IMR-90 (cell line): ENCODE measurements at places on chromosomes 13 and 19.

DNA sequence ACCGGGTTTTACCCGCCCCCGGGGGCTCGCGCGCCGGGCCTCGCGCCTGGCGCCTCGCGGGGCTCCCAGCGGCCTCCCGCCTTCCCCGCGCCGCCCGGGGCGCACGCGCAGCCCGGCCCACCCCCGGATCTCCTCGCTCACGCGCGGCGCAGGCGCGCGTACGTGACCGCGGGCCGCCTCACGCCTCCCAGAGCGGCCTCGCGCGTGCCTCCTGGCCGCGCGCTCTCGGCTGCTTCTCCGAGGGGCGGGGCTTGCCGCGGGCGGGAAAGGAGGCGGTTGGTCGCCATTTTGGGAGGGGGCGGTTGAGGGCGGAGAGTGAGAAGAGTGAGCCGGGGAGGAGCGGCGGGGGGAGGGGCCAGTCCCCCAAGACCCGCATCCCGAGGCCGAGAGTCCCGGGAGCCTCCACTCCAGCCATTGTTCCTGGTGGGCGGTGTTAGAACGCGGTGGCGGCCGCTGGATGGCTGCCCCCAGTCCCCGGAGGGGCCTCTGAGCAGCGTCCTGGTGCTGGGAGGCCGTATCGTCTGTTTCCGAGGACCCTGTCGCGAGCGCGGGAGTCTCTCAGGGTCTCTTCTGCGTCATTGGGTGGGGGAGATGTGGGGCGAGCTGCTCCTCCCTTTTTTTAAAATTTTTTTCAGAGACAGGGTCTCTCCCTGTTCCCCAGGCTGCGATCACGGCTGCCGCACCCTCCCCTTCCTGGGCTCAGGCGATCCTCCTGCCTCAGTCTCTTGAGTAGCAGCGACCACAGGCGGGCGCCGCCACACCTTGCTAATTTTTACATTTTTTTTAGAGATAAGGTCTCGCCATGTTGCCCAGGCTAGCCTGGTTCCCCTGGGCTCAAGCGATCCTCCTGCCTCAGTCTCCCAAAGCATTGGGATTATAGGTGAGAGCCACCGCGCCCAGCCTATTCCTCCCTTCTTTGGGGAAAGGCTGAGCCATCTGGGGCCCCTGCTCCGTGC is at the start of gene ZNF541:
Gene ZNF541 (minus strand): TSS at position 78 of the 956 bp plus-strand sequence. CDS start 17,292 bp downstream, outside the sequence.
- DNase-seq, result peak; percentile 12

DNA sequence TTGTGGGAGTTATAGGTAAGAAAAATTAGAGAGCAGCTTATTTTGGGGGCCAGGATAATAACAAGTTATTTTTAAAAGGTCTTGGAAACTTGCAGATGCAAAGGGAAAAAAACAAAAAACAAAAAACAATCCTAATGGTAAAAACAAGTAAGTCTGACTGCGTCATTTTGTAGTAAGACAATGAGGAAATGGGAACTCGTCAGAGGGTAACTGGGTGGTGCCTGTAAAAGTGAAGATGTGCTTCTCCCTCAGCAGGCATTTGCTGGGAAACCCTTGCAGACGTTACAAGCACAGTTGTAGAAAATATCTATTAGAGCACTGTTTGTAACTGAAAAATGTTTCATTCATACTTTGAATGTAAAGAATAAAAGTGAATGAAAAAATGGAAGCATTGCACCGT is 2.2 kb upstream of the TNFSF13B start:
- no peak for DNase-seq

DNA sequence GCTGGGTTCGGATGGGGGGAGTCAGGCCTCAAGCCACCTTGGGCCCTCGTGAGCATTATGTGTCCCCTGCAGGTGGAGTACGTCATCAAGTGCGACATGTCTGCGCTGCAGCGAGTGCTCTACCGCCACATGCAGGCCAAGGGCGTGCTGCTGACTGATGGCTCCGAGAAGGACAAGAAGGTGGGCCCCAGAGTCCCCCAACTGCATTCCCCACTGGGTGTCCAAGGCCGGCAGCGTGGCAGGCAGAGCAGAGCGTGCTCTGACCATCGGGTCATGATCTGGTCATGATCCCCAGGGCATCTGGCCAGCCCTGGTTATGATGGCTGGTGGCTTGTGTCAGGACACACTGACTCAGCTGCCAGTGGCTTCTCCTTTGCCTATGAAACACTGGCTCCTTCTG is 63.4 kb downstream of the SMARCA4 start:
- DNase-seq, result no peak

DNA sequence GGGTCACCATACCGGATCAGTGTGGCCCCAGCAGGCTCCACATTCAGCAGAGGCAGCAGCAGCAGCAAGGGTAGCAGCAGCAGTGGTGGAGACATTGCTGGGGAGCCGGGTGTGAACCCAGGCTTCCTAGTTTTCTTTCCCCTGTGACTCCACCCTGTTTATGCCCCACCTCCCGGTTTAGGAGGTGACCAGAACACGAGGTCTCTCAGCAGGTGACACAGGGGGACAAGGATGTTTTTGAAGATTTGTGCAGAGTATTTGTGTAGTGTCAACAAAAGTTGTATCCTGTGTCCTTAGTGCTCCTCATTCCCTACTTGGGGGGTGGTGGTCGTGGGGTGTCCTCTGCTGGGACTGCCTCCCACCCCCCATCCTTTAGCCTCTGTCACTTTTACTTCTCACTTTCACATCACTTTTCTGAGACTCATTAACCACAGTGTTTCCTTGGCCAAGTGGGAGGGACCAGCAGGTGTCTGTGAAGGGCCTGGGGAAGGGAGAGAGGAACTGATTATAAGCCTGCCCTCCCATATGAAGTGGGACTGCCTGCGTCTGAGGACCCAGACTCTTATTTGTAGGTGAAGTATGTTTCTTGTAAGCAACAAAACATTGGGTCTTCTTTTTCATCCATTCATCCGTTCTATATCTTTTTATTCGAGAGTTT is 15.6 kb upstream of the KCNC3 start:
- no peak for DNase-seq

DNA sequence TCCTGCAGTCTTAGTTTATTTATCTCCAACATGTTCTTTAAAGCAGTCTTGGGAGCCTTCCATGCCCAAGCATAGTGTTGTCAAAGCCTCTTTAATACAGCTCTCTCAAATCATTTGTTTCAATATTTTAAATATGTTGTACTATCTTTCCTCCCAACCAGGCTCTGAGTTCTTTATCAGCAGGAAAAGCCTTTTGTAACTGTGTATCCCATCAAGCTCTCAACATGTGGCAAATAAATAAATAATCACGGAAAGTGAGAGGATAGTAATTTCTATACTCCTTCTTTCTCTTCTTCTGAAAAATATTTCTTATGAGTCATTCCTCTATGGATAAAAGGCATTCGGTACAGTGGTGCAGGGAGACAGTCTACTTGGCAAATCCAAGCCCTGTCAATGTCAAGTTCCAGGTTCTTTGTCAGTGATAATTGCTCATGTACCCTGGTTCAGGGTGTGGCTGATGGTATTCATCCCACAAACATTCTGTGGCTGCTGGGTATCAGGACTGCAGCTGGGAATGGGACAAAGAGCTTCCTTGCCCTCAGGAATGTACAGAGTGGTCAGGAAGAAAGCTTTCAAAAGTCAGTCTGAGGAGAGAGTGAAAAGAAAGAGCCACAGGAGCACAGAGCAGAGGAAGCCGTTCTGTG is 384.3 kb downstream of the EFNB2 start:
- DNase-seq, result peak; percentile 84

GRCh38 chr13:24301434-24301833 is 7.9 kb upstream of the C1QTNF9 start:
- DNase-seq, result no peak

DNA sequence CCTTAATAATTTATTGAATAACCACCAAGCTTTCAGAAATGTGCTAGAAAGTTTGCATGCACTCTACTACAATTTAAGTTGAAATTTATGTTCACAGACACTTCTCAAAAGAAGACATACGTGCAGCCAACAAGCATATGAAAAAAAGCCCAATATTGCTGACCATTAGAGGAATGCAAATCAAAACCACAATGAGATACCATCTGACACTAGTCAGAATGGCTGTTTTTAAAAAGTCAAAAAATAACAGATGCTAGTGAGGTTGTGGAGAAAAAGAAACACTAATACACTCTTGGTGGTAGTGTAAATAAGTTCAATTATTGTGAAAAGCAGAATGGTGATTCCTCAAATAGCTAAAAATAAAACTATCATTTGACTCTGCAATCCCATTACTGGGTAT is 308.8 kb upstream of the PCDH9 start:
- peak; percentile 1 for DNase-seq

GRCh38 chr19:29561601-29562000 is 35.8 kb downstream of the VSTM2B start:
- no peak for DNase-seq

DNA sequence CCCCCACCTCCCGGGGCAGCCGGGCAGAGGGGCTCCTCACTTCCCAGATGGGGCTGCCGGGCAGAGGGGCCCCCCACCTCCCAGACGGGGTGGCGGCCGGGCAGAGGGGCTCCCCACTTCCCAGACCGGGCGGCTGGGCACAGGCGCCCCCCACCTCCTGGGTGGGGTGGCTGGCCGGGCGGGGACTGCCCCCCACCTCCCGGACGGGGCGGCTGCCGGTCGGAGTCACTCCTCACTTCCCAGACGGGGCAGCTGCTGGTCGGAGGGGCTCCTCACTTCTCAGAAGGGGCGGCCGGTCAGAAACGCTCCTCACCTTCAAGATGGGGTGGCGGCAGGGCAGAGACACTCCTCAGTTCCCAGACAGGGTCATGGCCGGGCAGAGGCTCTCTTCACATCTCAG is 43.9 kb downstream of the ZNF730 start:
- no peak for DNase-seq

- no peak for DNase-seq
Measured at GRCh38 chr19:28694812-28695211, 518.1 kb downstream of the UQCRFS1 start.

GRCh38 chr19:5006201-5006600 is 37.3 kb downstream of the KDM4B start:
- peak; percentile 60 for DNase-seq

DNA sequence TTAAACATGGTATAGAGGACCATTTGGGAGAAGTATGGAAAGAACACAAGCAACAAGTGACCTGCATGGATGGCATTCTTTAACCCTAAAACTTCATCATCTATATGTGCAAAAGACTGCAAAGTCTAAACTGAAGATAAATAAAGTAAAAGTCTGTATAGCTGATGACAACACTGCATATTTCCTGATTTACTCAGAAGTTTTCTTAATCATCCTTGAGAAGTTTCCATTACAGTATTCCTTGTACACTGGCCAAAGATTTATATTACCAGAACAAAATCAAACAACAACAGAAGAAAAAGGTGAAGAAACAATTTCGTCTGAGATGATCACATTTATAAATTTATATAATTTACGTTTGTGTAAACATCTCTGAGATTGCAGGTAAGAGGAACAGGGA is 805.7 kb downstream of the PCDH9 start:
- peak; percentile 75 for DNase-seq

DNA sequence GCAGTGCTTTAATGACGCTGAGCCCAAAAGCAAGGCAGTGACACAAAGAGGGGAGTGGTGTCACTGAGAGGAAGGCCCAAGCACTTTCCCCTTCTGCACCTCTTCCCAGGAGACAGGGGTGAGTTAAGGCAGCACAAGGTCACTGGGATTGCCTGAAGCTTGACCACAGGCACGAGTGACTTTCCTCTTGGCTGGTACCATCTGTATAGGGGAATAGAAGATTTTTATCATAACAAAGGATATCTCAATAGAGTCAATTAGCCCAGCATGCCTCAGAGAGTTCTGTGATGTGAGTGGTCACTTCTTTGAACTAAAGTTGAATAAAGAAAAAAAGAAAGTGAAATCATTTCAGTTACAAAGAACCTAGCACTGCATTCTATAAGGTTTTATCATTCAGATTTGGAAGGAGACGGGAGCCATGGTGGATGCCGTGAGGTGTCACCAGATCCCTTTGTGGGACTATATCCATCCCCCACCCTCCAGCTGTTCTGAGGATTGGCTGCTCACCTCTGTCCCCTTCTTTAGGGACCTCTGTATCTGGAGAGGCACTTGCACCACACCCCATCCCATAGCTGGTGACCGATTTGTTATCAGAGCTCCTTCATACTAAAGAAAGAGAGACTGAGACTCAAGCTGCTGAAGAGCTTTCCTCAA is 291.2 kb downstream of the DCT start:
- no peak for DNase-seq
